Ascending aorta (tissue), 2 donors: ENCODE measurements at places on chromosomes 6 and 20. TPM values are rescaled to one million over a fixed set of nuclear protein-coding genes. Genes with fewer than 3 reads are reported as not detected.

DNA sequence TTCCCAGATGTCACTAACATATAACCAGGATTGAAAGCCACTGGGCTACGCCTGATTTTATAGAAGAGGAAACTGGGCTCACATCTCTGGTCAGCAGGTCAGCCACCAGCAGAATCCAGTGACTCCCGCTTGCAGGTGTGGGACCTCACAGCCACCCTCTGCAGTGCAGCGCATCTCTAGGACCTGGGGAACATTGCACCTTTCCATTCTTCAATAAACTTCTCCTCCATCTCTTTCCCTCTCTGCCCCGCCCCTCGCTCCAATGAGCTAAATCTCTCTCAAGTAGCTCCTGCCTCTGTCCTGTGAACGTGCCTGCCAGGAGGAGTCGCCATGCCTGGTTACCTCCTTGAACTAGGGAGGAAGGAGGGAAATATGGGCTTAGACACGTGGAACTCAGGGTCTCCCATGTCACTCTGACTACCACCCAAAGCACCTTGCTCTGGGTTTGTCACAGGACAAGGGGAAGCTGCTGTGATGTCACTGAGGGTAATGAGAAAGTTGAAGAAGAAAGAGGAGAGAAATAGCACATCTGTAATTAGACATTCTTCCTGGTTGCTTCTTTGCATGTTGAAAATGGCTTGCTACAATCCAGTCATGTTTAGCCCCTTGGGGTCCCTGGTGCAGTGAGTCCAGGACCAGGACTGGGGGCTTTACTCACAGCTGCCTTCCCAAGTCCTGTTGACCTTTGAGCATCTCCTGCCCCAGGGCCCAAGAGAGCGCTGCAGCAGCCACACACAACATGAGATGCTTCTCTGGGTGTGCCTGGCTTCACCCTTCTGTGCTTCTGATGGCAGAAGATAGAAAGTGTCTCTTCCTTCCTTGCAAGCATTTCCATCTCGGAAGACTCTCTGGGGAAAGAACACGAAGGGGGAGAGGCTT, 469.4 kb downstream of the PREX1 start:
- DNase-seq = no peak
- H3K4me3 ChIP-seq = no peak overlapping the region
- H3K4me1 ChIP-seq = no peaks in the 10 kb centered on the region
- no peak overlapping the region for H3K27ac ChIP-seq

GRCh38 chr6:39268721-39269120, 39.4 kb upstream of the KCNK5 start:
- no peak overlapping the region for H3K4me3 ChIP-seq
- DNase-seq = no peak
- no peaks in the 10 kb centered on the region for H3K27me3 ChIP-seq
- no peak overlapping the region for H3K27ac ChIP-seq
- H3K36me3 ChIP-seq = no peaks in the 10 kb centered on the region

DNA sequence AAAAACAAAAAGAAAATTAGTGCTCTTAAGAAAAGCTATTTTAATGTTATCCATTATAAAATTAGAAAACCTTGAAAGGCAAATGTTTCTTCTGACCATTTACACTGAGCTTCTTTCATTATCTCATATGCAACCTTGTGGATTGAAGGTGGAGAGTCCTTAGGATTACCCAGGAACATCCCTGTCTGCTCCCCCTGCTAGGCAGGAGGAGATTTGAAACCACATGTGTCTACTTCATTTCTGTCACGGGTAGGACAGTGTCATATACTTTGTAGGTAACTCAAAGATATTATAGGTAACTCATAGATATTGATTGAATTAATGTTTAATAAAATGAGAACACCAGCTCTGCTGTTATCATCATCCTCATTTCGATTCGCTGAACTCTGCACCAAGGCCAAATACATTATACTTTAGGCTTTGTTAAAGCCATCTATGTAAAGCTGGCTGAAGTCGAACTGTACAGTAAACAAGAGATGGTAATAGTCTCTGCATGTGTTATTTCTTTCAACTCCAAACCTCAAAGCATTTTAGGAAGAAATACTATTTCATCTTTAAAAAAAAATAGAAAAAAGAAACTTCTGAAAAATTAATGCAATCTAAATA, 49.5 kb downstream of the HDAC2 start:
- H3K4me3 ChIP-seq = no peak overlapping the region
- H3K4me1 ChIP-seq = no peaks in the 10 kb centered on the region
- no peaks in the 10 kb centered on the region for H3K36me3 ChIP-seq
- no peak for DNase-seq

TXLNB gene
- not detected for total RNA-seq

KIAA0408 gene
- not detected for total RNA-seq
